ENCODE measurements at places on chromosomes 2 and 18. TPM values are rescaled to one million over a fixed set of nuclear protein-coding genes. Genes with fewer than 3 reads are reported as not detected.

TUBB6 gene
- 680 TPM for polyA plus RNA-seq

DOK6 gene
- not detected for polyA plus RNA-seq

MREG gene
- 17.0 TPM for polyA plus RNA-seq

ONECUT2 gene
- polyA plus RNA-seq, result under 0.01 TPM

WDCP gene
- 3.7 TPM for polyA plus RNA-seq

FTCDNL1 gene
- 0.87 TPM for polyA plus RNA-seq

TLX2 gene
- polyA plus RNA-seq, result 0.04 TPM

CCDC102B gene
- polyA plus RNA-seq, result 0.09 TPM

SPDYA gene
- 0.03 TPM for polyA plus RNA-seq

NTSR2 gene
- polyA plus RNA-seq, result not detected

SERPINB3 gene
- 0.58 TPM for polyA plus RNA-seq

ST8SIA5 gene
- not detected for polyA plus RNA-seq

PSMD14 gene
- 89.3 TPM for polyA plus RNA-seq

ACOXL gene
- polyA plus RNA-seq, result 0.49 TPM

GDF7 gene
- not detected for polyA plus RNA-seq

FBXO48 gene
- polyA plus RNA-seq, result 0.66 TPM

All from foreskin keratinocyte (primary cell).